ENCODE measurements at places on chromosomes 2 and 18.

GRCh38 chr2:218036371-218036770 is 32.7 kb upstream of the RUFY4 start:
- DNase-seq: no peak

DNA sequence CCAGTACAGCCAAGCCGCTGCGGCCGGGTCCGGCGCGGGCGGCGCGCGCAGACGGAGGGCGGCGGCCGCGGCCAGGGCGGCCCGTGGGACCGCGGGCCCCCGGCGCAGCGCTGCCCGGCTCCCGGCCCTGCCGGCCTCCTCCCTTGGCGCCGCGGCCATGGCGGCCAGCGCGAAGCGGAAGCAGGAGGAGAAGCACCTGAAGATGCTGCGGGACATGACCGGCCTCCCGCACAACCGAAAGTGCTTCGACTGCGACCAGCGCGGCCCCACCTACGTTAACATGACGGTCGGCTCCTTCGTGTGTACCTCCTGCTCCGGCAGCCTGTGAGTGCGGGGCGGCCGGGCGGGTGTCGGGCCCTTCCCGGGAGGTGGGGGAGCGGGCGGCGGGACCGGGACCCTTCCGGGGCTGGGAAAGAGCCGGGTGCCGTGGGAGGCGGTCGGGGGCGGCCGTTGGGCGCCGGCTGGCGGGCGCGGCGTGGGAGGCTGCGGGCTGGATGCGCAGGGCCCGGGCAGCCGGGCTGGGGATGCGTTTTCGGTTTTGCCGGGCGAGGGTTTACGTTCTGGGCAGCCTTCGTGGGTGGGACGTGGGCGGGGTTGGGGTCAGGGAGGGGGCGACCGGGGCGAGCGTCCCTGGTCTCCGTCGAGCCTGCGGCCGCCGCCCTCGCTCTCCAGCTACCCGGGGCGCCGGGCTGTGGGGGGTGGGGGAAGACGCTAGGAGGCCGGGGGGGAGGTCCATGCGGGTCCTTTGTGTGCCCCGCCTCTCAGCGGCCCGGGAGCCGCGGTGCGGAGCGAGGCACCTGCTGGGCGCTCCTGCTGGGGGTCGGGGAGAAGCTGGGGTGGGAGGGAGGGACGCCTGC is 537 bp downstream of the AGFG1 start:
- DNase-seq: no peak

GRCh38 chr2:16318474-16319195 is 347.0 kb downstream of the CYRIA start:
- DNase-seq: no peak

GRCh38 chr2:75964646-75965045 is 253.9 kb upstream of the GCFC2 start:
- DNase-seq: no peak

DNA sequence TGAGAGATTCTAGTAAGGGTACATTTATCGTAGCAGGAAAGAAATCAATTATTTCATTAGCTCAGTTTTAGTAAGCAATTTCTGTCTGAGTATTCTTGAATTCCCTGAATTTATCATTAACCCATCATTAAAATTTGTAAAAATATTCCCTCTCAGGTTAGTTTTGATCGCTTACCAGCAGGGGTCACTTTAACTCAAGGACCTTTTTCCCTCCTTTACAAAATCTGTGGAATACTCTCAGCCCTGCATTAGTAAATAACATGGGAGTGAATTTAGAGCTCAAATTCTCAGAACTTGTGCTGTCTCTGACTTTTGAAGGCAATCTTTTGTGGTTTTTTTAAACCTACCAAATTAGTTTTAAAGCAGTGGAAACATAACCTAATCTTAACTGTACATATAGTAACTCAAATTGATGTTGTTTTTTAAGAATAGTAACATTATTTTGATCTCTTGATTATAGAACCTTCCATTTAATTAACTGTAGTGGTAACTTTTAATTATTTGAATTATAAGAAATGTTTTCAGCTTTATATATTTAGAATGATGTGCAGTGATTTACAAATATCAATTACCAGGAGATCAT is 97.2 kb downstream of the AGPS start:
- DNase-seq: no peak

- DNase-seq: no peak
Observed at GRCh38 chr2:178056345-178056744, 16.2 kb downstream of the PDE11A start.
